ENCODE measurements at places on chromosomes 11 and 22. TPM values are rescaled to one million over a fixed set of nuclear protein-coding genes. Genes with fewer than 3 reads are reported as not detected.
A peak's percentile ranks its signal among the peaks of the same experiment; 100 is the strongest.

DNA sequence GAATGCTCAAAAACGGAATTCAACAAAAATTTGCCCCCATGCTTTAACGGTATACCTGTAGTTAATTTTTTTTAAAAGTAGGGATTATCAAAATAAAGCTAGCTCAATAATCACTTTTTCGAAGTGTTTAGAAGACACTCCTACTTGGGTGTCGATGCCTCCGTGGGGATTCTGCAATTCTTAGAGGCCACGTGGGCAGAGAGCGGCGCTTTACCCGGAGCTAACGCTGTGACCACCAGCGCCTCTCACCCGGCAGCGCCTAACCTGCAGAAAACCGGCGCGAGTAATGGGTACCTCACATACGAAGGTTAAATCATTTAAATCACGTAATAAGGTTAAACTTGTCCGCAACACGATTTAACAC, 583 bp downstream of the TAF1D start:
- peak overlapping the region; percentile 63 for H3K4me3 ChIP-seq
- peak overlapping the region; percentile 90 for H3K27ac ChIP-seq
- no peaks in the 10 kb centered on the region for H3K27me3 ChIP-seq
- peaks cover 22% of the 10 kb centered on the region for H3K4me1 ChIP-seq
- peaks cover 43% of the 10 kb centered on the region for H3K36me3 ChIP-seq
- DNase-seq, result peak; percentile 63

- H3K4me3 ChIP-seq, result no peak overlapping the region
- H3K27me3 ChIP-seq, result no peaks in the 10 kb centered on the region
- H3K36me3 ChIP-seq, result 0 out of 2 replicates have a peak, but pooled peaks cover 3% of the 10 kb centered on the region
- H3K4me1 ChIP-seq, result peaks cover 12% of the 10 kb centered on the region
Observed at GRCh38 chr11:65108469-65109123, 3.1 kb upstream of the TM7SF2 start.

Gene TKFC
- total RNA-seq, result 46.9 TPM

DNA sequence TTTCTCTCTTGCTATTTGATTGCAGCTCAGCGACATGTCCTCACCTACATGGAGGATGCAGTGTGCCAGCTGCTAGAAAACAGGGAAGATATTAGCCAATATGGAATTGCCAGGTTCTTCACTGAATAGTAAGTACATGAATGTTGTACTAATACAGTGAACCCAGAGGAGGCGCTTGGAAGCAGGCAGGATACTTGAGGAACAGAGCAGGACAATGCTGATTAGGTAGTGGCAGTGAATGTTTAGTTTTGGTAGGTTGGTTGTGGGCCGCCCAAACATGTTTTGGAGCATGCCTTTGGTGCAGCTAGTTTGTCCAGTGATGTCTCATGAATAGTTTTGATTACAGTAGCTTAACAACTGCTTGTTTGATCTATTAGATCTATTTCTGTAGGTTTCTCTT, 50.6 kb downstream of the CSTPP1 start:
- H3K27ac ChIP-seq, result no peak overlapping the region
- H3K4me3 ChIP-seq, result no peak overlapping the region
- H3K4me1 ChIP-seq, result no peaks in the 10 kb centered on the region
- peak; percentile 66 for DNase-seq

Data from GM23338 (cell line).